ENCODE measurements at places on chromosomes 1 and 21.

DNA sequence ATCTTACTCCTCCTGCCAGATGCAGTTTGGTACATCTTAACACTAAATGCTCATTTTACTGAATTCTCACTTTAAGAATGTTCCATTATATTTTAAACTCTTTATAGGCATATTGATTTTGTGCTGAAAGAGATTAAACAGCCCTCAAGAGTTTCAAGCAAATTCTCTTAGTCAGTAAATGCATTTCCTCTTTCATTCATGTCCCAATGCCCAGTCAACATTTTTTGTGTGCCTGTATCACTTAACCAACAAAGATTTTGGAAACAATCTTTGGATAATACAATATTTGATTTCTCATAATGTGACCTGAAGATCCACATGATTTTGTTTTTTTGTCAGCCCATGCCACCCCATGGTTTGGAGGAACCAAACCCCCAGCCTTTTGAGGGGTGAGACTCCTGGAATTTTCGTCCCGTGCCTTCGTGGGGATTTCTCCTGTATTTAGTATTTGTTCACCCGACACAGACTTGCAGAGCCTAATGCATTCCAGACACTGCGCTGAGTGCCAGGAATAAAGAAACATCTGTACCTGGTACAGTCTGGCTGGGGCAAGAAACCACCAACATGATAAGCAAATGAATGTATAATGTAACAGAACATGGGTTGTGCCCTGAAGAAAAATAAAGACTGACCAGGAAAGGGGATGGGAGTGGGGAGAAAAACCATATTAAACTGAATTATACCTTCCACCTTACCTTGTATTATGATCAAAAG, 47.1 kb upstream of the ETS2 start:
- DNase-seq: no peak

DNA sequence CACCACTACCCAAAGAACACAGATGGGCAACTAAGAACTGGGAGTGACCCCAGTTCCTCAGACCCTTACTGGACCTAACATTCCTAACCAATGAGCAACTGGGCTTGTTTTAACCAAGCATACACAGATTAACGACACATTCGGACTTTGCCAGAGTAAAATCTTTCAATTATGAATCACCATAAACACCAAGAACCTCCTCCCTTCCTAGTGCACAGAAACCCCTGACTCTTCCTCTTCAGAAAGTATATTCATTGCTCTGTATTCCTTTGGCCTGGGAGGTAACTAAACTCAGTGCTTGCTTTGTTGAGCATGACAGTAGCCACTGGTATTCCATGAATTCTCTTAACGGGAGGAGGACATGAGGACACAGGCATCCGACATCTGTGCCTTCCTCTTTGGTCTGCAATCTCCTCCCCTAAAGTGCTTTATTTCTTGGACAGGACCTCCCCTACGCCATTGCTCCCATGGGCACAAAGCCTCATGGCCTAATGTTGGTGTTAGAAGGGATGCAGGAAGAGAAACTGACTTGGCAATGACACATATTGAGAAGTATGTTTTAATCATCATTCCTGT, 42.7 kb downstream of the SEC16B start:
- no peak for DNase-seq

DNA sequence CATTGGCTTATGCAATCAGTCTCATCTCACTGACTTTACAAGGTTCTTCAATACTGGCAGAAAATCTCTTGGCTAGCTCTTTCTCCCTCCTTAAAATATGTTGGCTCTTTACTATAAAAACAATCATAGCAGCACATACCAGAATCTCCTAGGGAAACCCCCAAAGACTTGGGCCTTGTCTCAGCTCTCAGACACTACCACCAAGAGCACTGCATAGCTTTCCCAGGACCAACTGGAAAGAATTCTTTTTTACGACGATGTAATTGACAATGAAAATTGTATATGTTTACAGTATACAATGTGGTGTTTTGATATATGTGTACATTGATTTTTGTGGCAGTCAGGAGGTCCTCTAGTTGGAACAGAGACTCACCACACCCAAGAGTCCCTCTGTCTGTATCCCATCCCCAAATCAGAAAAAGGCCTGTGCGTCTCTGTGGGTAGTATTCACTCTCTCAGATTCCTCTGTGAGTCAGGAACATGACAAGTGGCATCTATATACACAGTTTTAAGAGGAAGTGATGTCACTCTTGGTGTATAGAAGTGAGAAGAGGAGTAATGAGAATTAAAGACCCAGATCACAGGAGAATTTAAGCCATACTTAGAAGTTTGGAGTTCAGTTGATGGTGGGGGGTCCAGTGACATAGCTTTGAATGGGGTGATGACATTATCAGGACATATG, 21.1 kb downstream of the SMAP2 start:
- DNase-seq: no peak

DNA sequence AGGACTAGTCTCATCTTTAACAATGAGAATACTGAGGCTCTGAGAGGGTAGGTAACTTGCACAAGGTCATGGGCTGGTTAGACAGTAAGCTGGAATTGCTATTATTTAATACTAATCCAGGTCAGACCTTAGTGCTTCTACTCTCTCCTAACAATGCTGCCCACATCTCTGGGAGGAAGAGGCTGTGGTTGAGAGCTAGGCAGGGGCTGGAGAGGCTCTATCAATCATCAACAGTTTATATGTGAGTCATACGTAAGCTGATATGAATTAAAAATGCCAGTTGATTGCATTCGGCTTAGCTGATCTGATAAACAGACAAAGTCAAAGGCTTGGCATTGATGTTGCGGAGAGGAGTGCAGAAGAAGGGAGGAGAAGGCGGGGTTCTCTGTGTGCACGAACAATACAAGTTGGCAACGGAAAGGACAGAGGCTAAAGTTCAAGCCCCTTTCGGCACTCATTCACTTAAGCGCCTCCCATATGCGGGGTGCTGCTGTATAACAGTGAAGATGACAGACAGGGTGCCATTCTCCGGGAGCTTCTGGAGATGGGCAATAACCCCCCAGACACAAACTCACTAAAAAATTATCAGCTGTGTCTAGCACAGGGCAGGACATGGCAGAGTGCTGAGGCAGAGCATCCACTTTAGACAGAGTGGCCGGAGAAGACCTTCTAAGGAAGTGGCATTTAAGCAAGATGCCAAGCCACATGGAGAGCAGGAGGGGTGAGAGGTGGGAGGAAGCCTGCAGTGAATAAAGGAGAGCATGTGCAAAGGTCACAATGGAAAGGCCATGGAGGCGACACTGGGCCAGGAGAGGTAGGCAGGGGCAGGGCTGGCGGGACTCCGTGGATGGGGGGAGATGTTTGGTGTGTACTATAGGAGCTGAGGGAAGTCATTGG, 195.2 kb downstream of the ZSCAN20 start:
- DNase-seq: no peak

- DNase-seq: no peak
Measured at GRCh38 chr1:206793620-206794019, 21.3 kb upstream of the IL10 start.

DNA sequence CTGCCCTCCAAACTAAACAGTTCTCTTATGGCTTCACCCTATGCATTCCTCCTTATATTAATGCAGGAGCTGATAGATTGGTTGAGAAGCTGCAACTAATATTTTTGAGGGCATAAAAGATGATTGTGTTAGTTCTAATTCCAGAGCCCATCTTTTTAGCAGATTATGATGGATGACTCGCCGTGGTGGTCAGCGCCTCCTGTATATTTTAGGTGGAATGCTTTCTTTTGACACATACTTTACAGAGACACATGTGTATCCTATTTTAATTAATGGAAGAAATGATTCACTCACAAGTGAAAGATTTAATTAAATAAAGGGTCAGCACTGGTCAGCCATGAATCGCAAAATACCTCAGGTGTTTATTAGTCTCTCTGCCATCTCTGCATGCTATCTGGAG, 120.7 kb downstream of the TM2D1 start:
- no peak for DNase-seq

GRCh38 chr1:233340966-233341516, 13.5 kb downstream of the MAP3K21 start:
- no peak for DNase-seq

- DNase-seq: no peak
Measured at GRCh38 chr1:245406426-245406825, 251.6 kb downstream of the KIF26B start.

DNA sequence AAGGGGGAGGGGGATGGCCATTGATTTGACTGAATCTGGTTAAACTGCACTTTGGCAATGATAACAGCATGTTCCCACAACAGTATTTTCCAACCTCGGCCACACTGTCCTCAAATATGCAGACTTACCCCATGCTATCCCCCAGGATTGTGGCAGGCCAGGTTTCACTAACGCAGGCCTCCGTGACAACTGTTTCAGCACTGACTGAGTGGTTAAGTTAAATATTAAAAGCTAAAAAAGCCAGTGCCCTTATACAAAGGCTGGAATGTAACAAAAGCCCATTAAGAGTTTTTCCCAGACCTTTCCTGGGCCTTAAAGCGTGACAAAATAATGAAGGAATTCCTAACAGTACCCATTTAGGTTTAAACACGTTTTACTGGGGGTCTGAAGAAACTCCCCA, 202.9 kb downstream of the USP25 start:
- DNase-seq: no peak

- no peak for DNase-seq
Measured at GRCh38 chr1:27405074-27405473, 12.7 kb downstream of the GPR3 start.

- DNase-seq: peak; percentile 21
Measured at GRCh38 chr21:36700295-36700970, 1.5 kb downstream of the SIM2 start.

- no peak for DNase-seq
Measured at GRCh38 chr1:230332575-230333066, 93.5 kb downstream of the PGBD5 start.

DNA sequence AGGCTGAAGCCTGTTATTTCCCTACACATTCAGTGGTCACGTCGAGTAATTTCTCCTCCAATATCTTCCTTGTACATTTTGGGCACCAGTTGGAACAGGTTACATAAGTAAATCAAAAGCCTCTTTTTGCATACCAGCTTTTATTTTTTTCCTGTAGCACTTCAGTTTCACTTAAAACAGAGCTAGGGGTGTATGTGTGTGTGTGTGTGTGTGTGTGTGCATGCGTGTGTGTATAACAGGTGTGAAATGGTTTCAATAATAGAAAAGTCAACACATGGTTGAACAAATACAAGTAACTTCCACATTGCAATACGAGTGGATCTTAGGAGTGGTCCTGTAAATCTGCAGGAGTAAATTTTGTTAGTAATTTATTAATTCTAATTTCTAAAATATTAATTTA, 3.0 kb upstream of the MAN1A2 start:
- no peak for DNase-seq

GRCh38 chr1:190169311-190170067, 308.2 kb downstream of the BRINP3 start:
- no peak for DNase-seq

DNA sequence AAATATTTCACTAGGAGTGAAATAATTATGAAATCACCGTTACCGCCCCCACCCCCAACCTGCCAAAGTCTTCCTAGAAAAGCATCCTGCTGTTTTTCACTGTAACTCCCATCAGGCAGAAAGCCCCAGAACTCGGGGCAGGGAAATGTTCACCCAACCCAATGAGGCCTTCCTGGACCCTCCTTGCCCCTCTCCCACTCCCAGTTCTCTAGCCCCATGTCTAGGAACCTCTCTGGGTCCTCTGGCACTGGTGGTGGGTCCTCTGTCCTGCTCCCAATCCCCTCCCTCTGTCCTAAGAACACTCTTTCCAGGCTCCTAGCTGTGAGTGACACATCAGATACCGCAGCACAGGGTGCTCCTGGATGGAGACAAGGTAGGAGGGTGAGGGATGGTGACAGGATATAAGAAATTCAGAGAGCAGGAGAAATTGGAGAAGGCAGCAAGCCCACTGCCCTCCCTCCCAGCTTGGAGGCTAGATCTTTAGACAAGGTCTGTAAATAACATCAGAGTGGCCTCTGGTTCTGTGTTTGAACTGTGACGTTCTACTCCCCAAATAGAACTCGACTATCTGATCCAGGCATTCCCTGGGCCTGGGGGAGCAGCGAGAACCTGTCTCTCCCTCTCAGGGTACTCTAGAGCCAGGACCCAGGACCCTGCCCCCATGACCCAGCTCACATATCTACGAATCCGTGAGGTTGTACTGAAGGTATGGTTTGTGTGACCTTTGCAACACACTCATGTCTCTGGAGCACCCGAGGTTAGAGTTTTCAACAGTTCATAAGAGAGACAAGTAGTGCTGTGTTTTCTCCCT, 23.3 kb upstream of the BTG2 start:
- DNase-seq: no peak

DNA sequence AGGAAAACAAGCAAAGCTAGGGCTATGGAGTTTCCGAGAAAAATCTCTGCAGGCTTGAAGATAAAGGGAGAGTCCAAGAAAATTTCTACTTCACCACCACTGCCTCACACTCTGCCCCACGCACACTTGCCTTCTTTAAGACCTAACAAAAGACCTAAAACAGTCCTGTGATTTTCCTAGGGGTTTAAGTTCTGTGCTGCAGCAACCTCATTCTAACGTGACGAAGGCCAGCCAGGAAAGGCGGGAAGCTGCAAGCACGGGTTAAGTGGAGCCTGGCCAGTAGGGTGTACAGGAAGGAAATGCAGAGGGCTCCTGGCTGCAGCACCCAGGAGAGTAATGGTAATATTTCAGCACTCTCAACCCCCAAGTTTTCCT, 1.5 kb downstream of the SPATA6 start:
- no peak for DNase-seq

DNA sequence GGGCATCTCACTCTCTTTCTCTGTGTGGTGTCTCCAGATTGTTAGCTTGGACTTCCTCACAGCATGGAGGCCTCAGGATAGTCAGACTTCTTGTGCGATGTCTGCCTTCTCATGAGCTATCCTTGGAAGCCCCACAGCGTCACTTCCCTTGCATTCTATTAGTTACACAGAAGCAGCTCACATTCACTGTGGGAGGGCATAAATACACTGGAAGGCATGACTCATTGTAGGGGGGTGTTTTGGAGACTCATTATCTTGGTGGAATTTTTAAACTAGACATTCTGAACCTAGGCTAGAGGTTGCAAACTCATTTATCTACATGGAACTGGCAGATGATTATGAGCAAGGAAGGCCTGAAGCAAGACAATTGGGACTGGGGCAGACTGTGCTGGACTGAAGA, 21.4 kb upstream of the FASLG start:
- DNase-seq: no peak

DNA sequence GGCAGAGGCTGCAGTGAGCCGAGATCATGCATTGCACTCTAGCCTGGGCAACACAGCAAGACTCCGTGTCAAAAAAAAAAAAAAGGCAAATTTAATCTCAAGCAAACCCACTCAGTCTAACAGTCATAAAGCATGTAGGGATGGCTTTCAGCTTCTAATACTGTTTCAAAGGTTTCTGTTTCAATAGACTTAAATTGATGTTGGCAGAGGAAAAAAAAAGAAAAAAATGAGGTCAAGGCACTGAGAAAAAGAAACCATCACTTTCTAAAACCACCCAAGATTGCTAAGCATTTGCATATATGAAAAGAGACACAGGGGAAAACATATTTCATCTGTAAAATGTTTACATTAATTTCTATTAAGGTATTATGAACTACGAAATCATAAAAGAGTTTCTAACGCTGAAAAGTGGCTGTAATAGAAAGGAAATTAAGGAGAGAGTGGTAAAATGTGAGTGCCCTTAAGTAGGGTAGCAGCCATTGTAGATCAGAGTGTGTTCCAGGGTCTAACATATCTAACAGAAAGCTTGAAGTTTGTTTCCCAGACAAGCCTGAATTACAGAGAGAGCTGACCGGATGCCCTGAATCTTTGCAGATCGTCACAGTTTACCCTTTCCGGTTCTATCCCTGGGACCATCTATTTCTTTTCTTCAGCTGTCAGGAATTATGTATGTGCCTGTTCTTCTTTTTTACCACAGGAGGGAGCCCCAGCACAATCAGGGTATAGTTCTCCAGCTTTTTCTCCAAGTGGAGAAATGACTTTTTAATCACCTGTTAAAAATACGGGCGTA, 70.0 kb downstream of the PLD5 start:
- peak; percentile 54 for DNase-seq

GRCh38 chr1:231583376-231583775, 43.2 kb upstream of the DISC1 start:
- DNase-seq: no peak
